ENCODE measurements at places on chromosomes 5 and 9.

GRCh38 chr5:98700730-98701129, 72.7 kb upstream of the RGMB start:
- DNase-seq: no peak

DNA sequence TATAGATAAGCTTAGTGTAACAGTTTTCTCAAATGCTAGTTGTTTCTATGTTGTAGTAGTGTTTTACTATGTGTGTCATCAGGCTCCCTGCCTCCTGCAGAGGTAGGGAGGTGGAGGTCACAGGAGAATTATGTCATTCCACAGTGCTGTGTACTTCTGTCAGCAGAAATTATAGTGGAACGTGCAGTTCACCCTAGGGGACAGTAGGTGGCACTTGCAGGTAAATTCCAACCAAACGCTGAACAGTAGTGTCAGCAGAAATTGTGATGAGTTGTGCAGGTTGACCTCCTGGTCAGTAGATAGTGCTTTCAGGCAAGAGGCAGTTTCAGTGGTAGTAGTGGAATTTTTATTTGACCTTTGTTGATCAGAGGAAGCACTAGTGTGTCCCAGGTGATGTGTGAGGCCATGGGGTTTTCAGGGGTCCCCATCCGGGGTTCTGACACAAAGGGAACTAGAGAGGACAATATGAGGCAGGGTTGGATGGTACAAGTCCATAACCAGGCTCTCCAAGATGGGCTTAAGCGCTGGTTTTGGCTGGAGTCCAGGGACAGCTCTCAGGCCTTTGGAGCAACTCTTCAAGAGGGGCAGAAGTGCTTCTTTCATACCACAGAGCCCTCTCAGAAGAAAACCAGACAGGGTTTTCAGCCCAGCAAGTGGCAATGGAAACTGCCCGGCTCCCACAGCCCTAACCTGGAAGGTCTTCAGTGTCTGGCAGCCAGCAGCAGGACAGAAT, 402.9 kb downstream of the CYLC2 start:
- no peak for DNase-seq

DNA sequence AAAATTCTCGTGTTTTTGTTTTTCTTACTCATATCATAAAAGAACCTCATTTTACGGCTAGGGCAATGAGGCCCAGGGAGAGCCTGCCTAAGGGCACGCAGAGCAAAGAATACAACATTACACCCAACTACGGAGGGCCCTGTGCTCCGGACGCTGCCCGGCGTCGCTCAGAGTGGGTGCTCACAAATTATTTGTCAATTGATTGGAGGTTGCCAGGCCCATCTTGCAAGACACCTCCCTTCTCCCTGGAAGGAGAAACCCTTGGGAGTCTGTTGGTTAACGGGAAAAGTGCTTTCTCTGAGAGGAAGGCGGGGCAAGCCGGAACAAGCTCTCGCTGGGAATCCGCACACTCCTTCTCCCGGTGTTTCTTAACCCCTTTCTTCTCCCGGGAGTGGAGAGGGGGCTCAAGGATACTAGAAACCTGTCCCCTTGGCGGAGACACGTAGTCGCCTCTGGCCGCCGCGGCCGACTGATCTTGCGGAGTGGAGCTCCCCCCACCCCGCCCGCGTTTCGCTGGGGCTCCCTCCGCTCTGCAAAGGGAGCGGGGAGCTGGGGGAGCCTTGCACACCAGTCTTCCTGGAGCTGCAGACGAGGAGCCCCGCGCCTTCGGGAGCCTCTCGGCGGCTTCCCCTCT, 599.3 kb upstream of the SGCD start:
- no peak for DNase-seq

DNA sequence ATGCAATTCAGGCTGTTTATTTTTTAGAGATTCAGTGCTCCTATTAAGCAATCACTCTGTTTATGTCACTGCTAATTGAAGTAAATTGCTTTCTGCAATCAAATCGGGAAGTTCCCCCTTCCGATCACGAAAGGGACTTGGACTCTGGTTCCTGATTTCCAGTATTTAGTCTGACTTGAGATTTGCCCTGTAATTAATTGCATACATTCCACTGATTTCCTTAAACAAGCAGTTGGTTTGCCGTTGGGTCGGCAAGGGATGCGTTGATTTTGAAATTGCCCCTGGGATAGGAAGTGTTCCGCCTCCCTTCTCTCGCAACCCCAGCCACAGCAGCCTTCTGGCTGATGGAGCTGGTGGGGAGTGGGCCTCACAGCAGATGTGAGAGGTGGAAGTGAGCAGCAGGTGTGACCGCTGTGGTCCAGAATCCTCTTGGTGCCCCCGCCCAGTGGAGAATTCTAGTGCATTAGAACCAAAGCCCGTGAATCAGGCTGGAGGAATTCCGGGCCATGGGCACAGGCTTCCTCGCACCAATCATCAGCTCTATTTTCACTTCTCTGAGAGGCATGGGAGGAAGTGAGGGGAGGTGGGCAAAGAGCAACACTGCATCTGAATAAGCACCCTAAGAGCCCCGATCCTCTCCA, 102.5 kb downstream of the SPRY4 start:
- DNase-seq: no peak

GRCh38 chr9:93303806-93304573, 120.1 kb downstream of the WNK2 start:
- no peak for DNase-seq

DNA sequence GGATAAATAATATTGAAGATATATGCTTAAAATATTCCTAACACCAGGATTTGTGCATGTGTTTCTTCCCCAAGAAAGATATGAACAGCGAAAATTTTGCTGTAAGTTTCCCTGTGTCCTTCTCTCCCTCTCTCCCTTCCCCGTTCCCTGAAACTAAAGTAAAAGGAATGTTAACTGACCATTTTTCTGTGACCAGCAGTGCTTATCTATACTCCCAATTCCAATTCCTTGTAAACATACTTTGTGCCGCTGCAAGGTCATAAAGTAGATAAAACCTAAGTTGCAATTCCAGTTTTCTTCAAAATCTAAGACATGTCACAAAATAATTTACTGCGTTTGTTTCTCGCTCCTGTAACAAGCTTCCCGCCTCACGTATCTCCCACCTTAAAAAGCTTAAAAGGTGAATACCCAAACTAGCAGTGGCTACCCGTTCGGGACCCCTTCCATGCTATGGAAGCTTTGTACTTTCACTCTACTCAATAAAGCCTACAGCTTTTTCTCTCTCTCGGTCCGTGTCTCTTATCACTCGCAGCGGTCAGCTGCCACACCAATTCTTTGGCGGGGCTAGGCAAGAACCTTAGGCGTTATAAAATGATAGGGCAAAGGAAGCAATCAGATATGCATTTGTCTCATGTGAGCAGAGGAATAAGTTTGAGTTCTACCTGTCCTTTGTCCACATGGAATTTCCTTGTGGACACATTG, 1798.0 kb downstream of the EFNA5 start:
- DNase-seq: no peak

- no peak for DNase-seq
Measured at GRCh38 chr5:146068977-146069779, 36.2 kb downstream of the PLAC8L1 start.

- DNase-seq: no peak
Measured at GRCh38 chr5:61771062-61771461, 439.0 kb downstream of the ZSWIM6 start.

- no peak for DNase-seq
Measured at GRCh38 chr9:14249527-14249926, 64.4 kb downstream of the NFIB start.

DNA sequence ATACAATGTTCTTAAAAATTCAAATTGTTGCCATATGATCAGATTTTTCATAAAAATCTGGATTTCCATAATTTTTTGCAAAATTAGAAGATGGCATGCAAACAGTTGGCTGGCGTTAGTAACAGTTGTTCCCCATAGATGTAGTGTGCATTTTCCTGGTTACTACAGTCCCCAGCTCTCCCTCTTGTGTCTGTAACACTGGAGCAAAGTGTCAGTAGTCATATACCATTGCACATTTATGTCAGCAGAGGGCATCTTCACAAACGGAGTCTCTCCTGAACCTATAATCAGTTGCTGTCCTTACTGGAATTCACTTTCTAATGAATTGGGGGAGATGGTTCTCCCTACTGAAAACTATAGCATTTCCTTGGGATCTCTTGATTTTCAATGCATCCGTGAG, 44.7 kb upstream of the DMAC1 start:
- DNase-seq: no peak

DNA sequence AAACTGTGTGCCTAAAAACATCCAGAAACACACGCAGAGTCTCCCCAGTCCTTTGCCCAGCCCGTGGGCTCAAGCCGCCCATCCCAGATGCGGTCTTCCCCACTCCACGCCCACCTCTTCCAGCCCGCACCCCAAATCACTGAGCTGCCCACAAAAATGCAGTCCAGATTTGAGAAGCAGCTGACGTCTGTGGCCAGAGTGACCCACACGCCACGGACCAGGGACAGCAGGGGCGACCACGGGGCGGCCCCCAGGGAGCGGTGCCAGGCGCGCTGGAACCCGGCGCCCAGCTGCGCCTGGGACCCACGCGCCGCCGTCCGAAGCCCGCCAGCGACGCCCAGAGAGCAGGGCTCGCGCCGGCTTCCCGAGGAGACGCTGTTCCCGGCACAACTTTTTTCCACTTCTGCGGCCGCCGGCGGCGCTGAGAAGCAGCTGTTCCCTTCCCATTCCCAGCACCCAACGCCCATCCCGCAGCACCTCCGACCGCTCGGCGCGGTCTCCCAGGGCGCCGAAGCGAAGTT, 674 bp downstream of the LHFPL2 start:
- DNase-seq: no peak

GRCh38 chr9:114515528-114515927, 10.3 kb upstream of the WHRN start:
- DNase-seq: no peak

DNA sequence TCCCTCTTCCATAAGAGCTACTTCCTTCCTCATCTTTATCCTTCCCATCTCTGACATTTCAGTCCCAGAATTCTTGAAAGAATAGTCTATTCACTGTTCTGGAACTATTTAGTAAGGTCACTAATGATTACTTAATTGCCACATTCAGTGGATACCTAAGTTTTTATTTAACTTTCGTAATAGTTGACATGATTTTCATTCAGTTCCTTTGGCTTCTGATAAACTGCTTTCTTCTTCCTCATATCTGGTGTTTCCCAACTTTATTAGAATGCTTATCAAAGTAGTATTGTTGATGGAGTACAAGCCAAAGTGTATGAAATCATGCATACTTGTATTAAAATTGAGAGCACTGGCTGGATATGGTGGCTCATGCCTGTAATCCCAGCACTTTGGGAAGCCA, 10.8 kb downstream of the UBE2D2 start:
- DNase-seq: no peak

GRCh38 chr5:126139773-126140172, 283.4 kb upstream of the GRAMD2B start:
- DNase-seq: no peak

- DNase-seq: no peak
Measured at GRCh38 chr5:167001246-167001645, 1290.2 kb upstream of the WWC1 start.

GRCh38 chr9:80144406-80144805, 572.6 kb downstream of the TLE4 start:
- no peak for DNase-seq

- DNase-seq: no peak
Measured at GRCh38 chr9:122128007-122128968, 31.3 kb downstream of the NDUFA8 start.

DNA sequence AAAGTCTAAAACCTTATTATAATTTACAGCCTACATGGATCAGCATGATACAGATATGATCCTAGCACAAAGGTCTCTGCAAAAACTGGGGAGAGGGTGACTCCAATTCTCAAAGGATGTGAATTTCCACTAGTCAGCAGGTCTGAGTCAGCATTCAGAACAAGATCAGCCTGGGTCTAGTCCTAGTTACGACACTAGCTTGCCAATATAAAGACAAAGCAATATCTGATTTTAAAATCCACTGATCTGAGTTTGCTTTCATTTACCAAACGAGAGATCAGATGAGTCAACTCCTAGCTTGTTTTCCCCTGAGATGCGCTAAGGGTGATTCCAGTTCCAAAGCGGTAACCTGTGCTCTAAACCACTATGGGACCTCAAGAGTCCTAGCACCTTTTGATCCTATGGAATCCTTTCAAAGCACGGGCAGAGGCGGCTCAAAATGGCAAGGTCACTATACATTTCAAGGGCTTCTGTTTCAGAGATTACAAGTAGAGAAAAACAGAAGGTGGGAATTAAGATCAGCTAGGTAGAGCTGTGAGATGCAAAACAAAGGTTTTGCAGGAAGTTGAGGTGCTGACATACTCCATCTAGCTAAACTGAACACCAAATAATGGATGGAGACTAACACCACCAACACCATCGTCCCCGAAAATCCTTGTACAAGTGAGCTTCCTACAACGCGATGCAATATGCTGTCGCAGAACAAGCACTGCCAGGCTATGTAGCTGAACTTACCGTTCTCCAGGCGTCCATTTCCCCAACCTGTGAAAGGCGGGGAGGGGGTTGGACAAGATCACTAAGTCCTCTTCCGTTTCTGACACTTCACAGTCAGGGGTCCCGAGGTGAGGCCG, 906 bp downstream of the SLC25A51 start:
- no peak for DNase-seq

DNA sequence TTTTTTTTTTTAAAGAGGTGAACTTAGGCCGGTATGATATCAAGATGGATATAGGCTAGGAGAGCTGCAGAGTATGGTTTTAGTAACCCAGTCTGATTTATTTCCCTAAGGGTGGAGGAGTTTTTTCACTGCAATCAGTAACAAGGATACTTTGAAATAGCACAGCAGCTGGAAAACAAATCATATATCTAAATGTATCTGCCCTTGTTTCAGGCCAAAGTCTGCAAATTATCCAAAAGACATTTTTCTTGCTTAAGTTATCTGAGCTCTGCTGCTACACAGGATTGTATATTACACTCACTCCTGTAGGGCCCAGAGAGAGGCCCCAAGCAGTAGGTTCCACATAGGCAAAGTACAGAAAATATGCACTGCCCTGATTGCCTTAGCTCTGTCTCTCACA, 222.4 kb downstream of the NTRK2 start:
- no peak for DNase-seq

- no peak for DNase-seq
Measured at GRCh38 chr9:106941916-106942315, 79.0 kb downstream of the ZNF462 start.

DNA sequence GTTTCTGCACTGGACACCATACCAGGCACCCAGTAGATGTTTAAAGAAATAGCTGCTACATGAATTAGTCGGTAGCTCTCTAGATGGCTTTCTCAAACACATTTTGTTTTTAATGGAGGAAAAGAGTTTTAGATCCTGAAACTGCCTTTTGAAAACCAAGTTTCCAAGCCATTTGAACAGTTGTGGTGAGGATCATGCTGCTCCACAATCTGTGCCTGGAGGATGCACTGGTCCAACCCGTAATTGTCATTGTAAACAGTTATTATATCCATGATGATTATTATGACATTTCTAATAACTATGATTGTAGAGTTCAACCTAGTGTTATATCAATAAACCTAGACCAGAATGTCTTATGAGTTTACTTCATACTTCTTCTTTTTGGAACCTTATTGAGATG, 35.9 kb upstream of the ZFAND5 start:
- no peak for DNase-seq

- no peak for DNase-seq
Measured at GRCh38 chr9:111961575-111961974, 65.0 kb downstream of the UGCG start.

- no peak for DNase-seq
Measured at GRCh38 chr5:95900383-95900958, 61.2 kb downstream of the ELL2 start.

GRCh38 chr9:112369817-112370216, 10.1 kb upstream of the HSDL2 start:
- no peak for DNase-seq
